Gastrocnemius medialis (tissue), 4 donors: ENCODE measurements at places on chromosomes 12 and 14. TPM values are rescaled to one million over a fixed set of nuclear protein-coding genes. Genes with fewer than 3 reads are reported as not detected.

The PPM1H gene
- 3.4 TPM for total RNA-seq

The TMPRSS12 gene
- not detected for total RNA-seq

The FOXM1 gene
- total RNA-seq, result 0.95 TPM

The MGST1 gene
- total RNA-seq, result 29.5 TPM

The GSKIP gene
- 10.0 TPM for total RNA-seq

The GARIN6 gene
- not detected for total RNA-seq

DNA sequence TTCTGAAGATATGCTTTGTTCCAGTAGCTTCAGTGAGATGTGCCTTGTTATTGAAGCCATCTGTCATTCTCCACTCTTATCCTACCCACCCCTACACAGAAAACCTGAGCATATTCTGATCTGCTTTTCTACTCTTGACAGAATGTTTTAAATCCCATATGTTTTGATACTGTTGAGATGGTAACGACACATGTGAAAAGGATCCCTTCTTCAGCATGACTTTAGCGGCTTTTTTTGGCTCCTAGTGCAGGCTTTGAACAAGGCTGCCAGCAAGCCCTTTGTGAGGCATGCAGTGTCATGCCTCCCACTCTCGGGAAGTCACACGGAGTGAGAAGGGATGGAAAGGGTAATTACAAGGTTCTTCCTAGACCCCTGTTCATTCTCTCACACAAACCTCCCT, 228.8 kb upstream of the RGS6 start:
- H3K4me3 ChIP-seq, result no peak overlapping the region
- DNase-seq, result no peak
- no peaks in the 10 kb centered on the region for H3K36me3 ChIP-seq
- no peak overlapping the region for H3K27ac ChIP-seq
- no peaks in the 10 kb centered on the region for H3K4me1 ChIP-seq

- DNase-seq, result no peak
- peaks cover 95% of the 10 kb centered on the region for H3K27me3 ChIP-seq
- H3K36me3 ChIP-seq, result no peaks in the 10 kb centered on the region
- peaks cover 15% of the 10 kb centered on the region for H3K4me1 ChIP-seq
These were observed 4.9 kb downstream of the NKX2-1 start for GRCh38 chr14:36515105-36515593.

- H3K36me3 ChIP-seq, result no peaks in the 10 kb centered on the region
- no peak overlapping the region for H3K27ac ChIP-seq
- no peak overlapping the region for H3K4me3 ChIP-seq
- H3K27me3 ChIP-seq, result no peaks in the 10 kb centered on the region
- no peaks in the 10 kb centered on the region for H3K4me1 ChIP-seq
- DNase-seq, result no peak
These were observed 8.7 kb upstream of the WDR89 start for GRCh38 chr14:63650256-63650952.

GRCh38 chr14:60509438-60510253, 700 bp downstream of the SIX6 start:
- peaks cover 12% of the 10 kb centered on the region for H3K4me1 ChIP-seq
- no peaks in the 10 kb centered on the region for H3K36me3 ChIP-seq
- no peak for DNase-seq
- H3K27ac ChIP-seq, result no peak overlapping the region

GRCh38 chr12:7058850-7059395, 1.6 kb upstream of the C1S start:
- H3K4me3 ChIP-seq, result no peak overlapping the region
- H3K27me3 ChIP-seq, result no peaks in the 10 kb centered on the region
- H3K4me1 ChIP-seq, result peaks cover 25% of the 10 kb centered on the region
- no peak overlapping the region for H3K27ac ChIP-seq

DNA sequence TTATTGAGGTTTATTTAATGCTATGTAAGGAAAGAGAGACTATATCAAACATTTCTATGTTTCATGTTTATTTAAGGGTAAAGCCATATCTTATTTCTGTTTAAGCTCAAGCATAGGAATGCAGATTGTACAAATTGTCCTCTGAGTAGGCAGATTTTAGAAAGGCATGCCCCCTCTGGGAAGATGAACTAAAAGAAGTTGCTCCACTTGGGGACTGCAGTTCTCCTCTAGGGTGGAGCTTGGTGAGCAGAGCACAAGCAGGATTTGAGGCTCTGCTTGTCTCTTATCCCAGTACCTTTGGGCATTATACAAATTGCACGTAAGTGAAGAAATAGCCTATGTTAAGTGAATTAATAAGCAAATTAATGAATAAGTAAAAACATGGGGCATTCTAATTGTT, 96.2 kb upstream of the PDE3A start:
- peaks cover 37% of the 10 kb centered on the region for H3K4me1 ChIP-seq
- H3K4me3 ChIP-seq, result no peak overlapping the region
- no peaks in the 10 kb centered on the region for H3K27me3 ChIP-seq
- no peak for DNase-seq

DNA sequence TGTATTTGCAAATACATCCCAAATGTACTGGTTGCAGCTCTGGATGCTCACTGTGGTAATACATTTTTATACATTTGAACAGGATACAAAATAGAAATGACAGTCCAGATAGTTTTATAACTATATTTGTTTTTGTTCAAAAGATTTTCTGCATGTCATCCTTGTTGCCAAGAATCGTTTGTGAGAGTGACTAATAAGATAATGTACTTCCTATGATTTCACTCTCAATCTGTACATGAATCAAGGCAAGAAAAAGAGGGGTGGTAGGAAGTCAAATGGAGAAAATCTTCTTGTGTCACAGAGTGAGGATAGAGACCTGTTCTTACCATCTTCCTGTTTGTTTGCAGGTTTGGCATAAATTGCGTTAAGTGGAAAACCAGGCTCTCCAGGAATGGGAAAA, 13.9 kb downstream of the ARPC3 start:
- no peak overlapping the region for H3K4me3 ChIP-seq
- no peaks in the 10 kb centered on the region for H3K4me1 ChIP-seq
- H3K36me3 ChIP-seq, result peaks cover 69% of the 10 kb centered on the region
- H3K27ac ChIP-seq, result no peak overlapping the region
- DNase-seq, result no peak

DNA sequence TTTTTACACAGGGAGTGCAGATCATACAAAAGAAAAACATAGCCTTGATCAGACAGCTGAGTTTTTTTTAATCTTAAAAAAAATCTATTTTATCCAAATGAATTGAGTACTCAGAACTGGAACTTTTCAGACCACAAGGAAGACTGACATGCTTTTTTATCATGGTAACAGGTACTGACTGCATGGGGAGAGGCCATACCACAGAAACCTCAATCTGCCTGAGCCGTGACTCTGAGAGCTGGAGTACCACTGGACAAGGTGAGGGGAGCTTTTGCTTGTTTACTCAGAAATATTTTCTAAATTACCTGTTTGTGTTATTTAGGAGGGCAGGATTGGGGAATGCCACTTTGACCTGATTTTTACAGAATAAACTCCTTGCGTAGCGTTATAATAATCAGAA, 143.9 kb downstream of the ALX1 start:
- H3K36me3 ChIP-seq, result no peaks in the 10 kb centered on the region
- peaks cover 3% of the 10 kb centered on the region for H3K27me3 ChIP-seq
- no peak for DNase-seq

GRCh38 chr12:62533087-62533754, 66.6 kb downstream of the MON2 start:
- no peak overlapping the region for H3K4me3 ChIP-seq
- H3K4me1 ChIP-seq, result no peaks in the 10 kb centered on the region
- no peak for DNase-seq

DNA sequence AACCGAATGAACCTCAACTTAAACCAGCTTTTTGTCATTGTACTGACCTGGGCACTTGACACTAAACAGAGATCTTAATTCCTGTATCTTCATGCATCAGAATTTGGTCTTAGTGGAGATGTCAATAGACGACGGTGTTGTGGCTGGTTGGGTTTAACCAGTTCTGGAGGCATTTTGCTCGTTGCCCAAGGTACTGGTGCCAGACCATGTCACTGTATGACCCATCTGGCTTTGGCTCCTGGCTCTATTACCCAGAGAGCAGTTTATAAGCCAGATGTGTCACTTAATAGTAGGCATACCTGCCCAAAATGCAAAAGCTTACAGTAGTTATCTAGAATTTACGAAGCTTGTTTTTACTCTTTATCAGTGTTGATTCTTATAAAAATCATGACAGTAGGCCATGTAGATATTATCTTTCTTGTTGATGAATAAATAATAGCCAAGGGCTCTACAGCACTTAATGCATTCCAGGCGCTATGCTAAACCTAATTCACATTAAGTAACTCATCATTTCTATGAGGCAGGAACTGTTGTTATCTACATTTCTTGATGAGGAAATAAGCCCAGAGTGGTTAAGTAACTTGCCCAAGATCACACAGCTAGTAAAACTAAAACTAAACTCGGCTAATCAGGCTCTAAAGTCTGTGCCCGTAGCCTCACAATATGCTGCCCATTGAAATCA, 179.7 kb upstream of the HIF1A start:
- no peak for DNase-seq
- peaks cover 17% of the 10 kb centered on the region for H3K4me1 ChIP-seq
- no peak overlapping the region for H3K27ac ChIP-seq
- H3K4me3 ChIP-seq, result no peak overlapping the region

DNA sequence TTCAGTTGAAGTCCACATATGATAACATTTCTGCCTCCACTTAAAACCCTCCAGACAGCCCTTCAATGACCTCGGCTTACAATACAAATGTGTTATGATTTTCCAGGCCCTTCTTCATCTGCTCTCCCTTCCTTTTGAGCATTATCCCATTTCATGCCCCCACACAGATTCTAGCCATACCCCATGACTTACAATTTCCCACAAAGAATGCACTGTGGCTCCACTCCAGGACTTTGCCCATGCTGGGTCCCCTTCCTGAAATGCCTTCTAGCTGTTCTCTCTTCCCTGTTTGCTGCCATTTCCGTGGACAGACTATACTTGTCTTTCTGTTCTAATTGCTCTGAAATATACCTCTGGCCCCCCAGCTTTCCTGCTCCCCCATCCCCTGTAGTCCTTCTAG, 963.2 kb downstream of the DIO2 start:
- no peaks in the 10 kb centered on the region for H3K4me1 ChIP-seq
- no peak for DNase-seq
- no peak overlapping the region for H3K27ac ChIP-seq
- H3K27me3 ChIP-seq, result no peaks in the 10 kb centered on the region

- no peak overlapping the region for H3K27ac ChIP-seq
- H3K27me3 ChIP-seq, result no peaks in the 10 kb centered on the region
- DNase-seq, result no peak
- no peaks in the 10 kb centered on the region for H3K36me3 ChIP-seq
- peaks cover 9% of the 10 kb centered on the region for H3K4me1 ChIP-seq
- H3K4me3 ChIP-seq, result no peak overlapping the region
These were observed 118.4 kb downstream of the SUDS3 start for GRCh38 chr12:118494776-118495175.

- H3K36me3 ChIP-seq, result no peaks in the 10 kb centered on the region
- no peak overlapping the region for H3K27ac ChIP-seq
- H3K4me1 ChIP-seq, result no peaks in the 10 kb centered on the region
- no peak for DNase-seq
- no peak overlapping the region for H3K4me3 ChIP-seq
These were observed 15.8 kb upstream of the HVCN1 start for GRCh38 chr12:110704750-110705149.

- DNase-seq, result peak; percentile 35
- peaks cover 43% of the 10 kb centered on the region for H3K4me1 ChIP-seq
- H3K27ac ChIP-seq, result peak overlapping the region; percentile 84
- peak overlapping the region; percentile 73 for H3K4me3 ChIP-seq
These were observed 200.7 kb upstream of the FOXN3 start for GRCh38 chr14:89617481-89618329.

DNA sequence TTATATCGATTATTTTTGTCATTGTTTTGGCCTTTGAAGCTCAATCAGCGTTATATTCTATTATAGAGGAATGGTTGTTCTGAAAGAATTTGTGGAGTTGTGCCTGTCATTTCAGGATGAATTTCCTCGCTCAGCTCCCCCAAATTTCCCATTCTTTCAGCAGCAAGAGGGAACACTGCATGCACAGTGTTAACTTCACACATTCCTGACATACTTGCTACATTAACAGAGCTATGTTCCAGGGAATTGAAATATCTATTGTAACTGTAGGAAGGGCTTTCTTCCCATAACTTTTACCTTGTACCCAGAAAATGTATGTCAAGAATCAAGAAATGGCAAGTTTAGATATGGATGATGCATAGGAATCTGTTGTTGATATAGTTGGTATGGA, 379.0 kb downstream of the LRIG3 start:
- DNase-seq, result no peak
- no peak overlapping the region for H3K27ac ChIP-seq
- H3K27me3 ChIP-seq, result no peaks in the 10 kb centered on the region
- no peaks in the 10 kb centered on the region for H3K4me1 ChIP-seq

DNA sequence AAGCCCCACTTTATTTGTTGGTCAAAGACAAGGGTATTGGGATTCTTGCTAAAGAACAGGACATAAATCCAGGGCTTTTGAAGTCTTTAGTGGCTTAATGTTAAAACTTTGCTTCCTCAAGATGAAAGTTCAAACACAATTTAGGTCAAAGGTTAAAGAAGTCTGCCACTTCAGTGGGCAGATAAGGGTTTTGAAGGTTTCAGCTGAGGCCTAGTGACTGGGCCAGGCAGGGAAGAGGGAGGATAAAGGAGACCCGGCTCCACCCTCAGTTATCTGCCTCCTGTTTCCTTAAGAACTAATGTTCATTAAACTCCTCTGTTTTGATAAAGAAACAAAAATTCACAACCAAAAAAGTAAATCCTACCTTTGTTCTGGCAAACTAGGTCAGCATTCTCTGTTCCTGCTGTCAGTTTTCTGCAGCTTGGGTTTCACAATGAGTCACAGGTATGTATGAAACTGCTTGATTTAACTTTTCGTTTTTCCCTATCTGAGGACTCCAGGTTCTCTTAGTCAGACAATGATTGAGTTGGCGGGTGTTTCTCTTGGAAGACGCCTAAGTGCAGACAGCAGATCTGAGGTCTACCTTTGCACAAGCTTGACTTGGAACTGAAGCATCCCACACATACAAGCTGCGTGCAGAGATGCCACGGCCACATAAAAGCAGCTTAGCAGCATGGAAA, 208.3 kb downstream of the EXOC5 start:
- no peaks in the 10 kb centered on the region for H3K4me1 ChIP-seq
- H3K27me3 ChIP-seq, result no peaks in the 10 kb centered on the region
- no peaks in the 10 kb centered on the region for H3K36me3 ChIP-seq
- H3K27ac ChIP-seq, result no peak overlapping the region

DNA sequence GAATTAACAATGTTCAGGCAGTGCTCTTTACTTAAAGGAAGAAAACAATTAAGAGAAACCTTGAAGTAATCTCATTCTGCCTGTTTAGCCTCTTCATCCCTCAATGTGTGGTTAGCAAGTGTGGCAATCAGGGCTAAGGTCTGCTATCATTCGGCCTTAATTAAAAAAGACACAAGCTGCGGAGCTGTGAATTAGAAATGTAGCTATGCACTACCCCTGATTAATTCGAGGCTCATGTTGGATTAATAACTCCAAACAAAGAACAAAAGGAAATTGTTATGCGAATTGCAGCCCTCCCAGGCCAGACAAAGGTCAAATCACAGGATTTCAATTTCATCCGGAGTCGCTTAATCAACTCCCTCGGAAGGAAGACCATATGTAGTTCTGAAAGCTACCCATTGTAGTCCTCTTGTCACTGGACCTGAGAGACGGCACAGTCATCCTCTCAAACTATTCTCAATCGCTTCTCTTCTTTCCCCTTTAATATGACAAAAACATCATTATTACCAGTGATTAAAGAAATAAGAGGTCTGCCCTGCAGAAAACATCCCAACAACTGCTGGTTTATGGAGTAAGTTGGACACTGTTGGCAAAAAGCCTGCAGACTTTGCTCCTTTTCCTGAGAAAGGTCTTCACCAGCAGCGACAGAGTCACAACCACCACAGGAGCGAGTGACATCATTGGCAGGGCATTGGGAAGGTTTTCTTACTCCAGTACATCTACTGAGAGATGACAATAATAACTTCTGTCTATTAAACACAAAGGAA, 71.1 kb upstream of the SOX5 start:
- no peak overlapping the region for H3K4me3 ChIP-seq
- no peaks in the 10 kb centered on the region for H3K36me3 ChIP-seq
- H3K27me3 ChIP-seq, result no peaks in the 10 kb centered on the region
- H3K27ac ChIP-seq, result no peak overlapping the region
- no peak for DNase-seq
- H3K4me1 ChIP-seq, result no peaks in the 10 kb centered on the region
